NCI-H1092 treated with DMSO at 0.1 percent for 48 hours (cell line): ENCODE measurements at places on chromosomes 6 and 20.
A peak's percentile ranks its signal among the peaks of the same experiment; 100 is the strongest.

- DNase-seq, result no peak
Observed at GRCh38 chr6:125888989-125889656, 67.4 kb upstream of the HINT3 start.

- DNase-seq, result no peak
Observed at GRCh38 chr6:19694697-19695096, 142.5 kb upstream of the ID4 start.

DNA sequence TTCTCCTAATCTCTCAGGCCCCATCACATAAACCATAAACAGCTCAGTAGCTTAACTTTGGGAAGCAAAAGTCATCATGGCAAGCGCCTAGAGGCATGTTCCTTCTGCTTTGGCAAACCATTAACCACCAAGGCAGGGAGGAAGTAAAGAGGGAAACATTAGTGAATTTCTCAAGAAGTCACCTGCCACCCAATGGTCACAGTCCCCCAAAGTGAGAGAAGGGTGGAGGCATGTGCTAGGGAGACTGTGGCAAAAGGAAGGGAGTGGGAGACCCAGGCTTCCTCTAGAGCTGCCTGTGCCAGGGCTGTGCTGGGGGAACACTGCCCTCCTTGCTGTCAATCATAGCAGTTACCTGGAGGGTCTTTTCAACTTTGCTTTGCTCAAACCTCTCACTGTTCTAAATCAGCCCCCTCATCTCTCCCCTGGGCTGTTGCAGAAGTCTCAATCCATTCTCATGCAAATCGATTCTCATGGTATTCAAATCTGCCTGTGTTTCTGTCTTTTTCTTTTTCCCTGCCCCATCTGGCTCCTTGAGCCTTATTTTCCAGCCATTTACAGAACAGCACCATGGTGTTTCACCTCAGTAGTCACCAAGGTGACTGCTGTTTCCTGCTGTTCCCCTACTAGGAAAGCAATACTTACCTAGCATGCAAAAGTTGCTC is 1.8 kb upstream of the RNF24 start:
- DNase-seq, result no peak

GRCh38 chr20:24488064-24488799 is 18.8 kb downstream of the SYNDIG1 start:
- DNase-seq, result peak; percentile 57

GRCh38 chr6:121830736-121831135 is 395.3 kb downstream of the GJA1 start:
- DNase-seq, result no peak
